GM12891 (cell line): ENCODE measurements at places on chromosomes 3 and 15.

- no peak for DNase-seq
These were observed 1.1 kb upstream of the SPATA12 start for GRCh38 chr3:57059411-57059810.

DNA sequence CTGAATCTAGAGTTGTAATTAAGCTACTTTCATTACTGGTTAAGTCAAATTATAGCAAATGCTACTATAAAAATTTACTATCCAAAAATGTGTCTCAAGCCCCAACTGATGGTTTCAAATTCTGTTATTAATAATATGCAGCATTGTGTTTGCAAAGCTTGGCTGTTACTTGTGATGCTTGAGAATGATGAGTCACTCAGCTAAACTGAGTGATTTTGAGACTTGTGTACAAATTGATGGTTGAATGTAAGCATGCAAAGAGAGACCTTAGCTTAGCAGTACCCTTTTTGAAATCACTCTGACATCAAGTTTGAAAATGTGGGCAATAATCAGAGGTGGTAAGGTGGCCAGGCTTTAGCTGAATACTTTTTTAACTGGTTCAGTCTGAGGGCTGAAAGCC, 27.6 kb downstream of the OPA1 start:
- DNase-seq: no peak

DNA sequence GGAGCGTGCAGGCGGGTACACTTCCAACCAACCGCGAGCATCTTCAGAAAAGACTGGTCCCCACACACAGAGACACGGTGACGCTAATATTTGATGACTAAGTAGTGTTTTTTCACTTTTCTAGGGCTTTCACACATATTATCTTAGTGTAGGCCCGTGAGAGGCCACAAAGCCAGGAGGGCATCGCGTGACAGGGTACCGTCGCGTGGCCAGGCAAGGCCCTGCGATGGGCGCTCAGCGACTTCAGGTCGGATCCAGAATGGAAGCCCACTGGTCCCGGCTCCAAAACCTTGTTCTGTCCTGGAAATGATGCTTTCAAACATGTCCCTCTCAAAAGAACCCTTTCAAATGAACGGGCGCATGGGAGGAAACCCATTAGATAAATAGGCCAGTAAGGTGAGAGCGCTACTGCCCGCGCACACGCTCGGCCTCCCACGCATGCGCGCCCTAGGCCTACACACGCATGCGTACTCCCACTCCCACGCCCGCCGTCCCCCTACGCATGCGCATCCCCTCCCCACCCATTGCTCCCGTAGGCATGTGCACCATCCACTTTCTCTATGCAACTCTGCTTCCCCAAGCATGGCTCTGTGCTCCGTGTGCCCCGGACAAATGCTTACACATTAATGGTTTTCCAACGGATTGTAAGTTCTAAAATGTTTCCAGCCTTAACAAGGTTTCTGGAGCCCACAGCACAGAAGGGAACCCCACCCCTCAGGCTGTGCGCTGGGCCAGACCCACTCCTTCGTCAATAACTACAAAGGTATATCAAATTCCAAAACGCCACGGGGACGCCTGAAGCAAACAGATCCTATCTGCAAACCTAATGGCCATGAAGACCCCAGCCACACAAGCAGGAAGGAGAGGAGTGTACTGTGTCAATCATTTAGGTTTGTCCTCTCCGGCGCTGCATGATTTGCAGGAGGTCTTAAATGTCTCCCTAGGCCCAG, 72.1 kb downstream of the OCA2 start:
- no peak for DNase-seq

DNA sequence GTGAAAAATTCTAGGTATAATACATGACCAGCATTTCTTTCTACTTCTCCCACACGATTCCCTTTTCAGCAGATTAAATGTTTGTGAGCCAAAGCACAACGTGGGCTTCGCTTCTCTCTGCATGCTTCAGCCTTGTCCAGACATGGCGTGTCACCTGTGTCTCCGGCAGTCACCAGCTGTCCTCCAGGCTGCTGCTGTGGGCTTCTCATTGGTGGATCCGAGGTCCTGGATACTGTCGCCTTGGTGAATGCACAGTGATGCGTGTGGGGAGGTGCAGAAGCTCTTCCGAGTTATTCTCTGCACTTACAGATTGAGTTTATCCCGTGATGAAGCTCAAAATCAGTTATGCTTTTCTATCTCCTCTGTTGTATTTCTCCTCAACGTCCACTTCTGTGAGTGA, 23.0 kb upstream of the GOLGA8J start:
- DNase-seq: no peak

DNA sequence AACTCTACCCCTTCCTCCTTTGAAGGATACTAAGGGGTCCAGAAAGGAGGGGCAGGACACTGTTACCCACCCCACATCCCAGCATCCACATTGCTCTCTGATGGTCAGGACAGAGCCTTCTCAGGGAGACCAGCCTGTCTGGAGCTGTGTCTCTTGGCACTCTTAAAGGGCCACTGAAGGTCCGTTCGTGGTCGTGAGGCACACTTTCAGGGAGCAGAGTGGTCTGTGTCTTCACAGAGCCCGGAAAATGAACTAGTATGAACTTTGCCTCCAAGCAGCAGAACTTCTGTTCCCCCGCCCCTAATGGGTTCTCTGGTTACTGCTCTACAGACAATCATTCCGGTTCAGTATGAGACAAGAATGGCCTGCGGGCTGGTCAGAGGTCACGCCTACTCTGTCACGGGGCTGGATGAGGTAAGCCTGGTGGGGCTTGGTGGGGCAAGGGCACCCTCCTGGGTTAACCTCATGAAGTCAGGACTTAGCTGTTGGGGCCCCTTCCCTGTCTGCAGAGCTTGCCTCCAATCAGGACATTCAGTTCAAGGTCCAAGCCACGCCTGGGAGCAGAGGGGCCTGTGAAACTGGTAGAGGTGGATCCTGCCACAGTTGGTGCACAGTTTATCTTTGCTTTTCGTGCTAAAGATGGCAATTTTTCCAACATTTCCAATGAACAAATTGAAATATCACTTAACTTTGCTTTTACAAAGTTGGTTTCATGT, 33.2 kb downstream of the CAPN3 start:
- no peak for DNase-seq

DNA sequence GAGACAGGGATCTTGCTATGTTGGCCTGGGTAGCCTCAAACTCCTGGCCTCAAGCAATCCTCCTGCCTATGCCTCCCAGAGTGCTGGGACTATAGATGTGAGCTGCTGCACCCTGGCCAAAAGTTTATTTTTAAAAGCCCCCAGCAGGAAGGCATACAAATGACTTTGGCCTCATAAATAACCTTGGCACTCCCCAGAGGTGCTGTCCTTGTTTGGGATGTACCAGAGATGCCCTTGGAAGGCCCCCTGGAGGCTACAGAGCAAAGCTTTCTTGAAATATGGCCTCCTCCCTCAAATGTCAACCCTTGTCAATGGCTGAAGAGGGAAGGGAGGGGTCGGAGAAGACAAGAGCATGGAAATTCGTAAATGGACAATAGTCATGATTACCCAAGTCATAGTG, 14.0 kb upstream of the RTP3 start:
- no peak for DNase-seq

DNA sequence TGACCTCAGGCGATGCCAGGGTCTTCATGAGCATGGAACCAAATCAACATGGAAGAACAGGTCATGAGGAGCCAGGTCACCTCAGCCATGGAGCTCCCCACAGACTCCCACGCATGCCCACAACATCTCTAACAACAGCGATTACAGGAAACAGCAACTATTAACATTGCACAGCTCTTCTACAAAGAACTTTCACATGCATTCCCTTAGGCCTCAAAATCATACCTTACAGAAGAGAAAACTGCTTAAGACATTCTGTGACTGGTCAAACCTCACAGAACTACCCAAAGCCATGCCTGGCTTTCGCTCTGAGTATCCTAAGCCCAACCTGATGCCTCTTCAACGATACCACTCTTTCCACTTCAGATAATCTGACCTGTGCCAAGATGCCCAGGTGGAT, 117.8 kb downstream of the OXNAD1 start:
- no peak for DNase-seq

DNA sequence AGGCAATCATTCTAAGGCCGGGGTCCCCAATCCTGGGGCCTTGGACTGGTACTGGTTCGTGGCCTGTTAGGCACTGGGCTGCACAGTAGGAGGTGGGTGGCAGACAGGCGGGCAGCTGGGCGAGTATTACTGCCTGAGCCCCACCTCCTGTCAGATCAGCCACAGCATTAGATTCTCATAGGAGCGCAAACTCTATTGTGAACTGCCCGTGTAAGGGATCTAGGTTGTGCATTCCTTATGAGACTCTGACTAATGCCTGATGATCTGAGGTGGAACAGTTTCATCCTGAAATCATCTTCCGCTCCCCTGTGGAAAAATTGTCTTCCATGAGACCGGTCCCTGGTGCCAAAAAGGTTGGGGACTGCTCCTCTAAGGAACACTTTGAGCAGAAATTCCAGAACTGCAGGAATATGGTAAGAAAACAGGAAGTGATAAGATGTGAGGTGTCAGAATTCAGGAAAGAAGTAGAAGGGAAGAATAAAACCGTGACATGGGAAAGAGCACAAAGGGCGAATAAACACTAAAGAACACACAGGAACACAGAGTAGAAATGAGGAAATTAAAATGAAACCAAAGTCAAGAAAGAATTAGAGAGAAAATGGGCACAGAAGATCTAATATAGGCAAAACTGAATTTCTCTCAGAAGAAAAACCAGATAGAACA, 57.6 kb downstream of the PDCD6IP start:
- no peak for DNase-seq

DNA sequence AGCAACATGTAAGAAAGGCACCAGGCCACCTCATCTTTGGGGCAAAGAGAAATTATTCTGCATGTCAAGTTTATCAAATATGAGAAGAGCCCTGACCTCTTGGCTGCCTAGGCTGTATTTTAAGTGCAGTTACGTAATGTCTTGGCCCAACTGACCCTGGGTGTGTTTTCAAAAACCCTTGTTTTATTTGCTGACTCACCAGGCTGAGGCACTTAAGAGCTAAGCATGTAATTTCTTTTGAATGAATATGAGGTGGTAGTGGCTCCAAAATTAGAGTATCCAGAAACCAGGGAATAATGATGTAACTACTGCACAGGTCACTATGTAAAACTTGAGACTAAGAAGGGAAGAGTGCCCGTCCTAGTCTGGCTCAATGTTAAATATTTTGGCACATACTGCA, 24.3 kb downstream of the PGPEP1L start:
- DNase-seq: no peak

GRCh38 chr3:101849714-101850245, 466 bp downstream of the NFKBIZ start:
- no peak for DNase-seq

DNA sequence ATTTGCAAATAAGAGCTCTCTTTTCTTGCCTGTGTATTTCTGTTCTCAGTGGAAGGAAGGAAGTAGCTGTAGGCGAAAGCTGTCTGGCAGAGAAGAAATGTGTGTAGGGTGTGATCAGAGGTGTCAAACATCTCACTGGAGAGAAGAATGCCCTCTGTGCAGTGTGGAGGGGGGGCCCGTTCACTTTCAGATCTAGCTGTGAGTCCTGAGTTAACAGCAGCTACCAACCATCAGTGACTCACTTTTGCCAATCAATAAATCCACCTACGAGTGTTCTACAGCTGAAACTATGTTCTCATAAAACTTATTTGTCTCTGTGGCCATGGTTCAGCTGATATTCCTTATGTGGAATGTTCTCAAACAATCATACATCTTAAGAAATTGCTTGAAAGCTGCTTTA, 103.7 kb downstream of the FRMD4B start:
- DNase-seq: no peak

DNA sequence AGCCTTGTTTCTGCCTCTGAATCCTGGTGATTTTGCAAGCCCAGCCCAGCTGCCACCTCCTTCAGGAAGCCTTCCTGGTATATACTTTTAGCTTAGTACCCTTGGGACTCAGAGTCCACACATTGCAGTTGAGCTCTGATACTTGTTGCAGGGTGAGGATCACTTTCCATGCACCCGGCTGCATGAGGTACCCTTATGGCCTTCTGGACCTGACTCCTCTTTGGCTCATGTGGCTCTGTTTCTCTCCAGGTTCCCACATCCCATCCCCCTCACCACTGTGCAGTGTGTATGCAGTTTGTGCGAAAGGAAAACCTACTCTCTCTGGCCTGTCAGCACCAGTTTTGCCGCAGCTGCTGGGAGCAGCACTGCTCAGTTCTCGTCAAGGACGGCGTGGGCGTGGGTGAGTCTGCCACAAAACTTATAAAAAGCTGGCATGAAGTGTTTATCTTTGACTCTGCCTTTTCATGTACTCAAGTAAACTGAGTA, 23.1 kb upstream of the P4HTM start:
- DNase-seq: no peak

DNA sequence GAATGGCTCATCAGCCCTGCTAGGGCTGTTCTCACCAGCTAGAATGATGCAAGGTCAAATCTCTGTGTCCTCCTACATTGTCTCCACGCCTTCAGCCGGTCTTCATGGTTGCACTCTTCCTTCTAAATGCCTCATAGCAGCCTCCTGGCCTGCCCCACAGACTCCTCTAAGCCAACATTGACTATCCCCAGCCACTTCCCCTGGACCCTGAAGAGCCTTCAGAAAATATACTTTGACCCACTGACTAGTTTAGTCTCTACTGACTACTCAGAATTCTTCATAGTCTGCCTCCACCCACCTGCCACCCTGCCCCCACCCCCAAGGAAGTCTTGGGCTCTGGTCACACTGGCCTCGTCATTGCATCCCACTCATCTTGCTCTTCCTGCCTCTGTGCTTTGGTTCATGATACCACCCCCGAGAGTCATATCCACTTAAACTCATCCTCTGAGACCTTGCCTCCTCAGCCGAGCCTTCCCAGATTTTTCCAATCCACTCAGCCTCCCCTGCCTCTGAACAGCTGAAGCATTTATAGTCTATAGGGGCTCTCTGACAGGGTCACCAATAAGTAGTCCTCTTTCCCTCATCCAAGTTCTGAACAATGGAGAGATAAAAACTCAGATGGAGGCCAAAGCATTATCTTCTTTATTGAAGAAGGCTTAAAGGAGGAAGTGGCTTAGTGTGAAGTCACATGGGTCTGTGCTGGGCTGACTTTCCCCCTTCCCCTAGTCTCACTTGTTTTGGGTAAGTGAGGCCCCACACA, 9.5 kb upstream of the DOCK3 start:
- DNase-seq: no peak

DNA sequence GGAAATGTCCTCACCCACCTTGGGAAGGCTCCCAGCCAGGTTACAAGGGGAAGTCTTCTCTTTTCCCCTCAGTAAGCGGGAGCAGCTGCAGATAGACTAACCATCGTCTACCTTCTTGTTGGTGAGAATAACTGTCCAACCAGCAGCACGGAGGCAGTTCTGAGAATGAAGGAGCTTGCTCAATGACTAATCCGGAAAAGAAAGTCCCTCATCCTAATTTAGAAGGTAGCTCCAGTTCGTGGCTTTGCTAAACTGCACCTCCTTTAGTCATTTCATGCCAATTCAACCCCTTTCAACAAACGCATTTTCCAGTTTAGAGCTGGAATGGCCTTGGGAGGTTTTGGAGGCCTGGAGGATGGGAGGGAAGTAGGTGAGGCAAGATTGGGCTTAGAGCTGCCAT, 527.4 kb upstream of the PROK2 start:
- no peak for DNase-seq

DNA sequence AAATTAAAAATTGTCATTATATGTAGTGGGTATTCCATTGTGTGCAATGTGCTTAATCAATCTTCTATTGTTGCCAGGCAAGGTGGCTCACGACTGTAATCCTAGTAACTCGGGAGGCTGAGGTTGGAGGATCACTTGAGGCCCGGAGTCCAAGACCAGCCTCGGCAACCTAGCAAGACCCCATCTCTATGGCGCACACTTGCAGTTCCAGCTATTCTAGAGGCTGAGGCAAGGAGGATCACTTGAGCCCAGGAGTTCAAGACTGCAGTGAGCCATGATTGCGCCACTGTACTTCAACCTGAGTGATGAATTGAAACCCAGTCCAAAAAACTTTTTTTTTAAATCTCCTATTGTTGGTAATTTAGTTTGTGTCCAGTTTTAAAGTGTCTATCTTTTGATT, 33.4 kb upstream of the ABHD2 start:
- no peak for DNase-seq

GRCh38 chr3:190577225-190577624, 63.3 kb downstream of the IL1RAP start:
- no peak for DNase-seq
